AG09309 (cell line): ENCODE measurements at places on chromosomes 3 and 15.

- DNase-seq = no peak
Measured at GRCh38 chr3:64411101-64411500, 185.8 kb upstream of the PRICKLE2 start.

DNA sequence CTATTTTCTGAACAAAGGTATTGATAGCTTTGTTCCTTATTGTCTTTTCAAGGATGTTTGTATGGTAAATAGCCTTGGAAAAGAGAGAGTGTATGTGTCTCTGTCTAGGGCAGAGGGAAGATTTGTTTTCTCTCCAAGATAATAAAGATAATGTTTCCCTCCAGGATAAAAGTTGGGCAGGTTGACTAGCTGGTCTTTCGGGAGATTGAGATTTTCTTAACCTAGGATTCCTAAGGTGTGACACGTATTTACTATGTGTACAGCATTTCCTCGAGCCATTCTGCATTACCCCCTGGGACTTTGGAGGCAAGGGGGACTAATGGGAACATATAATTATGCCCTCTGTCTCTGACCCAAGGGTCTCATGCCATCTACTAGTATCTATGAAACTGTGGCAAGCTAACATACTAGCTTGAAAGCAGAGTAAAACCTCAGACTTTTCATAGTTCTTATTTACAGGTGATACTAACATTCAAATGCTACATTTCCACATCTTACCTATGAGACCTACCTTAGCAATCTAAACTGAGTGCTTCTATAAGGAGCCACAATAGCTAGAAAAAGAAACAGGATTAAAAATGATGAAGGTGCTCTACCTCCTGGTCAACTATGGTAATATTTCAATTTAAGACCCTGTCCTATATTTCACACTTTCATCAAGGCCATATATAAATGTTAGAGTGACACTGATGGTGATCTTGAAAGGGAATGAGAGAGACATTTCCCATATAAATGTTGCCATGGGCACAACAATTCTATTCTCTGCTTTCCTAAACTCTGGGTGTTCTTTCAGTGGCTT lies 252.9 kb upstream of the CBLB start:
- DNase-seq = no peak

GRCh38 chr15:39248204-39248603 lies 332.7 kb upstream of the THBS1 start:
- peak; percentile 92 for DNase-seq

DNA sequence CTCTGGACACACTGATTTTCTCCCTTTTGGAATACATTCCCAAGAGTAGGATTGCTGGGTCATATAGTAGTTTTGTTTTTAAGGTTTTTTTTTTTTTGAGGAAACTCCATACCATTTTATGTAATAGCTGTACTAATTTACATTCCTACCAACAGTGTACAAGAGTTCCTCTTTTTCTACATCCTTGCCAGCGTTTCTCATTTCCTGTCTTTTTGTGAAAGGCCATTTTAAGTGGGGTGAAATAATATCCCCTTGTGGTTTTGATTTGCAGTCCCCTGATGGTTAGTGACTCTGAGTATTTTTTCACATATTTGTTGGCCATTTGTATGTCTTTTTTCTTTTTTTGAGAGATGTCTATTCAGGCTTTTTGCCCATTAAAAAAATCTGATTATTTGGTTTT lies 1205.5 kb downstream of the ROBO1 start:
- no peak for DNase-seq
